Activated CD4-positive, CD25-positive, alpha-beta regulatory T cell treated with anti-CD3 and anti-CD28 coated beads, Interleukin-2, amount 50 U/mL, for 24 hours (primary cell): ENCODE measurements at places on chromosomes 2 and 18.
A peak's percentile ranks its signal among the peaks of the same experiment; 100 is the strongest.

DNA sequence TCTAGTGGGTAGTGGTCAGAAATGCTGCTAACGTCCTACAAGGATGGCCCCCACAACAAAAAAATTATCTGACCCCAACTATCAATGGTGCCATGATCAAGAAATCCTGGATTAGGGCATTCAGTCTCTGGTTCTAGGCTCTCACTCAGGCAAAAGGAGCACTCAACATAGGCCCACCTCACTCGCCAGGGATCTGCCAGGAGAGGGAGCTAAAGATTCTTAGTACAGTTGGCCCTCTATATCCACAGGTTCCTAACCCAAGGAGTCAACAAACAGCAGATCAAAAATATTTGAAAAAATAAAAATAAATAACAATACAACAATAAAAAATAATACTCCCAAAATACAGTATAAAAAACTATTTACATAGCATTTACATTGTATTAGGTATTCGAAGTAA lies 10.0 kb downstream of the SLC4A5 start:
- ATAC-seq = no peak

DNA sequence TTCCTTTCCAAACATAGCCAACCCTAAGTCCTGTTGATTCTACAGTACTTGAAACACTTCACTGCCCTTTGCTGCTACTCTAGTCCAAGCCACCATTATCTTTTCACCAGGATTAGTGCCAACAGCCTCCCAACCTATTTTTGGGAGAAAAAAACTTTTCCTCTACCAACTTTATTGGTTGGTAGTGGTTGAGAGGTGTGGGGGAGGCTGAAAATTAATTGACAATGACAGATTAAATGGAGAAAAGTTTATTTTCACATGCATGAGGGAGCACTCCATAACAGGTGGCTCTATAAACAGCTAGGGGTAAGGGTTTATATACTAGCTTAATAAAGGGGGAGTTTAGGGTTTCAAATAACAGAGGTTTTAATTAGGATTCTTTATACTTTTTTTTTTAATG lies 37.8 kb upstream of the ITPRID2 start:
- no peak for ATAC-seq

GRCh38 chr18:59553273-59553870 lies 143.9 kb downstream of the CCBE1 start:
- ATAC-seq = no peak

DNA sequence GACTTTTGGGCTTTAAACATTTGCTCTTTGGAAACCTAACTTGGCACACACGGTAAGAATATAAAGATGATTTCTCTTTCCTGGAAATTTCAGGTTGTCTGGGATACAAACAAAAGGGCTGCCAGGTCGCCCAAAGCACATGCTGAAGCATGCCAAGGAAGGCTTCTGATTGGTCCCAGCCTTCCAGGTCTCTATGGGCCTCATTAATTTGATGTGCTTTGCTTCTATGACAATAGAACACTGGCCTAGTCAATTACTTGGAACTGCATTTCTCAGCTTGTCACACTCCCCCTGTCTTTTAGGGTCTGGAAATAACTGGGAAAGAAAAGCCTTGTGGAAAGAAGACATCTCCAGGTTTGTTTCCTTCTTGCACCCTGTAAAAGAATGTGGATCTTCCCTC lies 228.9 kb downstream of the ADCYAP1 start:
- ATAC-seq = no peak

DNA sequence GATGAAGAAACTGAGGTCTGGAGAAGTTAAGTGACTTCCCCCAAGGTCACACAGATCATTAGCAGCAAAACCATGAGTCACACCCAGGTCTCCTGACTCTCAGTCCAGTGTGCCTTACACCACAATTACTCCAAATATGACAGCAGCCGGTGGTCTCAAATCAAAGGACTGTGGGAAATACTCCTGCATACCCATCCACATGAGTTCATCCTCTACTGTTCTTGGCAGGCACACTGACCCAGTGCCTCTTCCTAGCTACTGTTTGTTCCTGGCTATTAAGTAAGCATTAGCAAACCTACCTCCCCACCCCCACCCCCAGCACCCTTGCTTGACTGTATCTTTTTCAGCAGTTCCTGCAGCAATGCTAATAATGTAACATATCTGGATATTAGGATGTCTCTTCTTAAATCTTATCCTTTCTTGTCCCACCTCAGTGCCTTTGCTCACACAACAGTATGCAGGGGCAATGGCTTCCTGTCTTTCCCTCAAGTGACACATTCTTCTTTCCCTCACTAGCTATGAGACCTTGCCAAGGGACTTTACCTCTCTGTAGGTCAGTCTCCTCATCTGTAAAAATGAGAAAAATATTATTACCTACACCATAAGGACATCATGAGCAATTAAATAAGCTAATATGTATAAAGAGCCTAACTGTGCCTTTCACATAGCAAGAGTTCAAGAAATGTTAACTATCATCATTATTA lies 46.2 kb downstream of the FAM98A start:
- no peak for ATAC-seq

DNA sequence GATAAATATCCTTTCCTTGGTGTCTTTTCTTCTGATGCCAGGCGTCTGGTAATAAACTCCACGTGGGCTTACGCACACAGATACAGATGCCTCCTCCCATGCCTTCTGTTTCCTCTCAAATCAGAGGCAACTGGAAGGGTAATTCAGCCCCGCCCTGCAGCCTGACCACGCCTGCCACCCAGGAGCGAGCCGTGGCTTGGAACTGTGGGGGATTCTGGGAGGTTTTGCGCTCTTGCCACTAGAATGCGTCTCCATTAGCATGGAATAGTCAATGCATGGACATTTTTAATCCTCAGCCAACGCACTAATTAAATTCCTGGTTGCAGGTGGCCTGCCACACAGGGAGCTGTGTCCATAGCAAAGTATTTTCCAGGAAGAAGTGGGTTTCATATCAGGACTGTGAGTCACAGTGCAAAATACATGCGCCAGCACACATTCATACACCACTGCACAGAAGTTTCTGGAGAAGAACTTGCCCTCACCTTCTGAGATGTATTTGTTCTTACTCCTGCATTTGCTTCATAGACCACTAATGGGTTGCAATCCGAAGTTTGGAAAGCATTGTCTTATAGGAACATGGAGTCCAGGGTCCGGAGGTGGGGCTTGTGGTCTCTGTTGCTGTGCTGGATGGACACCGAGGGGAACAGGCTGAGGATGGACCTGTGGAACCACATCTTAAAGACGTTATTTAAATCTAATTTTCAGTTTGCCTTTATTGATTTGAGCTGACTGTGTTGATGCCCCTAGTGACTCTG lies 151.4 kb downstream of the LDLRAD4 start:
- ATAC-seq = peak; percentile 10

DNA sequence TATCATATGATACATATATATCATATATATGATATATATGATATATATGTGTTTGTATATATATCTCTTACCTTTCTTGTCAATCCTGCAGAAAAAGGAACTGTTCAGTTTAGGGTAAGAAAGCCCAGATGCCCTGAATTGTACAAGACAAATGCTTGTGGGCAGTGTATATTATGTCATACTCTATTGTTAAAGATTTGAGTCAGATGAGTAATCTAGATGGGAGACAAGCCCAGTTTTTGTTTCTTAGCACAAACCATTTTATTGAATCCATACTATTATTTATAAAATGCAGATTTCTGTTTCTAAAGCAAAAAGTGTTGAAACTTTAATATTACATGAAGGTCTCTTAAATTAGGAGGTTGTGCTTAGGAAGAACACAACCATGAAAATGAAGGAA lies 90.6 kb downstream of the VRK2 start:
- no peak for ATAC-seq

DNA sequence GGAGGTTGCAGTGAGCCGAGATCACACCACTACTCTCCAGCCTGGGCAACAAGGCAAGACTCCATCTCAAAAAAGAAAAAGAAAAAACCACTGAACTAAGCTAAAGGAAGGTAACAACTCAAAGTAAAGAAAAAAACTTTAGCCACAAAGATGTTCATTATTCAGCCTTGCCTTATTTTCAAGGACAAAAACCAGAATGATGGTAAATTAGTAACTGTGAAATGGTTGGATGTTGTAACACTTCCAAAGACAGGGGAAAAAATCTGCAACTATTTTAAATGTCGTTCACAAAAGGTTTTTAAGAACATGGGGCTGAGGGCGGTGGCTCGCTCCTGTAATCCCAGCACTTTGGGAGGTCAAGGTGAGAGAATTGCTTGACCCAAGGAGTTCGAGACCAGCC lies 10.1 kb downstream of the ADAM17 start:
- ATAC-seq = no peak

- ATAC-seq = no peak
Observed at GRCh38 chr18:57533868-57534510, 52.5 kb downstream of the FECH start.

- ATAC-seq = no peak
Observed at GRCh38 chr2:29417630-29418029, 302.4 kb downstream of the CLIP4 start.

DNA sequence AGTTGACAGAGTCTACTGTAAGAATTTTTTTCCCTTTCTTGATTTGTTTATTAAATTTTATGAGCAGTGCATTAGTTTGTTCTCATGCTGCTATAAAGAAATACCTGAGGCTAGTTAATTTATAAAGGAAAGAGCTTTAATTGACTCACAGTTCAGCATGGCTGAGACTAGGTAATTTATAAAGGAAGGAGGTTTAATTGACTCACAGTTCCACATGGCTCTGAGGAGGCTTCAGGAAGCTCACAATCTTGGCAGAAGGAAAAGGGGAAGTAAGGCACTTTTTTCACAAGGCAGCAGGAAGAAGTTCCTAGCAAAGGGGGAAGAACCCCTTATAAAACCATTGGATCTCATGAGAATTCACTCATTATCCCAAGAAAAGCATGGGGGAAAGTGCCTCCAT lies 191.4 kb upstream of the VRK2 start:
- ATAC-seq = no peak

DNA sequence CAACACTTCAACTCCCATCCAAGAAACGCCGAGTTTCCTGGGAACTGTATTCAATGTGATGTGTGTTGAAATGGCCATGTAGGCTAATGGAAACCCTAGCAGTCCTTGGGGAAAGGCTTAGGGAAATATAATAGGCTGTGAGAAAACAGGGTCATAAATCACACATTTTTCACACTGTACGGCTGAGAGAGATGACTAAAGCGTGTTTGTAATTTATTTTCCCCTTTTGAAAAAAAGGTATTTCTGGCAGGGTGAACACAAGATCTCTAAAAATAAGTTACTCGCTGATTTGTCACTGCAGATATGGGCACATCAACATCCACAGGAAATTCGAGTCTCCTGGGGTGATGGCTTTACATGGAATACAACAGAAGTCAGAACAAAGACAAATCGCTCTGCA lies 109.6 kb upstream of the ST6GAL2 start:
- no peak for ATAC-seq

GRCh38 chr2:104872866-104873688 lies 19.2 kb downstream of the POU3F3 start:
- peak; percentile 61 for ATAC-seq
